Activated T-cell treated with anti-CD3 and anti-CD28 coated beads, Interleukin-2, amount 50 U/mL, for 72 hours (primary cell): ENCODE measurements at places on chromosomes 1 and 21.

GRCh38 chr1:204265665-204266064, 51.9 kb upstream of the GOLT1A start:
- DNase-seq, result no peak

DNA sequence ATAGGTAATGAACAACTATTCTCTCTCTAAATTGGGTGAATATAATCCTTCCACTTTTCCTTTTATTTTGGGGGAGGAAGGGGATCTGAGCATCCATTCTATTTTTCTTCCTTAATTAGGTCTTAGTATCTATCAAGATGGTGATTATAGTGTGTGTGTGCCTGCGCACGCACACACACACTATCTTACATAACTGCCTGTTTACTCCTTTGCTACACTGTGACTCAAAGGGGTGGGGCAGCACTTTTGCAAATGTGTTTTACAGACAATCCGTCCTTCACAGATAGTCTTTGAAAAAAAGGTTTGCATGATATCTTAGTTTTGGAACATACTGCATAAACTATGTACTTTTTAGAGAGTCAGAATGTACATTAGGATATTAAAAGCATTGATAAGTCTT, 191.5 kb downstream of the SDCCAG8 start:
- no peak for DNase-seq

DNA sequence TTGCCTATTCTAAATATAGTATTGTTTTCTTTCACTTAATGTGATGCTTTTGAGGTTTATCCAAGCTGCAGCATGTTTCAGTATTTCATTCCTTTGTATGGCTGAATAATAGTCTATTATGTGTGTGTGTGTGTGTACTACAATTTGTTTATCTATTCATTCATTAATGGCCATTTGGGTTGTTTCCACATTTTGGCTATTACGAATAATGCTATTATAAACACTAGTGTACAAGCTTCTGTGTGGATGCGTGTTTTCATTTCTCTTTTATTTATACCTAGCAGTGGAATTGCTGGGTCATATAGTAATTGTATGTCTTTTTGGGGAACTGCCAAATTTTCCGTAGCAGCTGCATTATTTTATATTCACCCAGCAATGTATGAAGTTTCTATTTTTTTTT, 15.0 kb upstream of the THEM5 start:
- DNase-seq, result no peak

DNA sequence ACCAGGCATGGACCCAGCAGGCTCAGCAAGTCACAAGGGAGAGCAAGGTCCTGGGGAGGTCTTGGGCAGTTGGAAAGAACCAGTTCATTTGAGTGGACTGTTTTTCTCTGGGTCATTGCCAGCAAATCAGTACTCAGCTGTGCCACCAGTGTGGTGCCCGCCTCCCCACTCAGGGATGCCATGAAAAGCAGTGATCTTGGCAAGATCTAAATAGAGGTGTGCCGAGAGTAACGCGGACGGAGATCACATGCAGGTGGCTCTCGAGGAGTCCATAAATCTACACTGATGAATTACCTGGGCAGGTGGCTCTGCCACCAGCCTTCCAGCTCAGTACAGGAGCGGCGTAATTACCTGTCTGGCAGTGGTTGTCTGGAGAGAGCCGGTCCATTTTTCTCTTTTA, 642.2 kb downstream of the PTPRU start:
- no peak for DNase-seq

- DNase-seq, result peak; percentile 43
Measured at GRCh38 chr1:244074559-244075171, 23.6 kb downstream of the ZBTB18 start.

DNA sequence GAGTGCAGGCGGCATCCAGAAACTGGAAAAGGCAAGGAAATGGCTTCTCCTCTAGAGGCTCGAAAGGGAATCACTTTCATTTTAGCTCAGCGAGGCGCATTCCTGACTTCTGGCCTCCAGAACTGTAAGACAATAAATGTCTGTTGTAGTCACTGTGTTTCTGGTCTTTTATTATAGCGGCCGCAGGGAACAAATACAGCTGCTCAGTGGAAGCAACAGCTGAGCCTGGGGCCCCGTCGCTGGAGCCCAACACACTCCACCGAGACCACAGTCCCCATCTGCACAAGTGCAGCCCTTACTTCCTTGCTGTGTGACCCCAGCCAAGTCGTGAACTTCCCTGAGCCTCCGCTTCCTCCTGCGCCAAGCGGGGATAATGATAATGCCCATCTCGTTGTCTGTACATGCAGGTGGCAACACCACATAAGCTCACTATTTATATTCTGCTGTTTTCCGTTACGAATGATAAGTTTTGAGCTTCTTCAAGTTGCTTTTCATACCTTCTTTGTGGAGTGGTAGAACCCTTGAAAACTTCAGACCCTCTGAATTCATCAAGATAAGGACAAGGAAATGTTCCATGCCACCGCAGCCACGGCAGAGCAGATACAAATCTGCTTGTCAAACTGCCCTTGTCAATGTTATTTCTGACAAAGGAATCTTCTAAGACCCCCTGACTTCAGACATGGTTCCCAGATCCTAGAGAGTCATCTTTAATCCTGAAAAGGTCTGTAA, 3.2 kb upstream of the LAPTM5 start:
- DNase-seq, result no peak

- DNase-seq, result no peak
Measured at GRCh38 chr1:3469849-3470649, 15.6 kb downstream of the ARHGEF16 start.

- DNase-seq, result no peak
Measured at GRCh38 chr1:161733526-161733925, 12.2 kb downstream of the FCRLB start.

DNA sequence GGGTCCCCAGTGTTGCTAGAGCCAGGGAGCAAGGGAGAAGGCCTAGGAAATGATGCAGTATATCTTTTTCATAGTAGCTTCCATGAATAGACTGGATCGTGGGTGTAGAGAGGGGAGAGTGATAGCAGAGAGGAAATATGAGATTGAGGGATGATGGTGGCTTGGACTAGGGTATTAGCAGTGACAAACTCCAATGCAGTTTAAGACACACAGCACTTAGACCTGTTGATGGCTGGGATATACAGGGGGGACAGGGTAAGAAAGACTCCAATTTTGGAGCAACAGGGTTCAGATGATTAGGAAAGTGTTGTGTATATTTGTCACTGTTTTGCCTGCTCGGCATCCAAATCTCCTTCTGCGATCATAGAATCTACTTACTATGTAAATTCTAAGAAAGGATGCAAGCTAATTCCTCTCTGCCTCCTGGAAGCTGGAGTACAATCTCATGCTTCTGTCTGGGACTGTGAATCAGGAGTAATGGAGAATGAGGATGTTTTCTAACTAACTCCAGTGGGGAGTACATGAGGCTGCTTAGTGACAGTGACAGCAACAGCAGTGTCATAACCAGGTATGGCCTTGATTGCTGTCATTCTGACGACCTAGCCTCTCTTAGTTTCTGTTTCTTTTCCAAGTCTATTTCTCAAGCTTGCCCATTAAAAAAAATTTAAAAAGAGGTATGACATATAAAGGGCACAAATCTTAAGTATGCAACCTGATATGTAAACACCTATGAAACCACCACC, 47.5 kb downstream of the SYDE2 start:
- DNase-seq, result no peak

- peak; percentile 51 for DNase-seq
Measured at GRCh38 chr1:27527890-27528817, 38.2 kb upstream of the WASF2 start.

DNA sequence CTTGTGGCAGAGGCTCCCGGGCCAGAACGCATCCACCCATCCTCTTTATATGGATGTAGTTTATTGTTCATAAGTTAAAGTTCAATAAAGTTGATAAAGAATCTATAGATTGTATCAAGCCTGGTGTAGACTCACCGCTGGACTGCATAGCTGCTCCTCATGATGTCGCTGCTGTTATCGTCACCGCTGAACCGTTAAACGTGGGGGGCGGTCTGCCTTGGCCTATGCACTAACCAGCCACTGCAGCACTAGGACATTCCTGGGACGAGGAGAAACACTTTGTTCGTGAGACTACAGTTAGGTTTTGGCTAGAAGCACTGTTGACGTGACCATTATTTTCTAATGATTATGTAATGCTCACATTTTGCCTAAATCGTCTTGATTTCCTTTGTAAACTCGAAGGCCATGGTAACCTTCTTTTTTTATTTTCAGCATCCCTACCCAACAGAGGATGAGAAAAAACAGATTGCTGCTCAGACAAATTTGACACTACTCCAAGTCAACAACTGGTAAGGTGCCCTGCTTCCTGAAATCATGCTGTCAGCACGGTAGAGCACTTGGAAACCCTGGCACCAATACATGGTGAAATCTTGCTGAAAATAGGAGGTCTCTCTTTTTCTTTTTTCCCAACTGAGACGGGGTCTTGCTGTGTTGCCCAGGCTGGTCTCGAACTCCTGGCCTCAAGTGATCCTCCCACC, 50.2 kb downstream of the PKNOX1 start:
- DNase-seq, result no peak

GRCh38 chr1:234768171-234768568, 158.2 kb upstream of the IRF2BP2 start:
- peak; percentile 46 for DNase-seq

DNA sequence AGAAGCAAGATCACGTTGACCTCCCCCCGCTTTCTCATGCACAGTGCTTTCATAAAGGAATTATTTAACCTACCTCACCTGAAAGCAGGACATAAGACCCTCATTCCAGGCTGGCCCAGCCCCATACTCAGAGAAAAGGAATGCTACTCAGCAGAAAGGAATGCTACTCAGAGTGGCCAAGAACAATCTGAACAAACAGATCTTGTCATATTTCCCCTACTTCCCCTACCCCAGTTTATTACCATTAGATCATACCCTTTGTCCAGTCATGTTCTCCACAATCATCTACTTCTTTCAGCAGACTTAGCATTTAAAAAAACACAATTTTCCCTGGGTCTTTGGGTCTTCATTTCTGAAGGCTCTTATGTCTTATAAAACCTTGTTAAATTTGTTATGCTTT, 89.8 kb downstream of the SLC16A1 start:
- DNase-seq, result no peak

DNA sequence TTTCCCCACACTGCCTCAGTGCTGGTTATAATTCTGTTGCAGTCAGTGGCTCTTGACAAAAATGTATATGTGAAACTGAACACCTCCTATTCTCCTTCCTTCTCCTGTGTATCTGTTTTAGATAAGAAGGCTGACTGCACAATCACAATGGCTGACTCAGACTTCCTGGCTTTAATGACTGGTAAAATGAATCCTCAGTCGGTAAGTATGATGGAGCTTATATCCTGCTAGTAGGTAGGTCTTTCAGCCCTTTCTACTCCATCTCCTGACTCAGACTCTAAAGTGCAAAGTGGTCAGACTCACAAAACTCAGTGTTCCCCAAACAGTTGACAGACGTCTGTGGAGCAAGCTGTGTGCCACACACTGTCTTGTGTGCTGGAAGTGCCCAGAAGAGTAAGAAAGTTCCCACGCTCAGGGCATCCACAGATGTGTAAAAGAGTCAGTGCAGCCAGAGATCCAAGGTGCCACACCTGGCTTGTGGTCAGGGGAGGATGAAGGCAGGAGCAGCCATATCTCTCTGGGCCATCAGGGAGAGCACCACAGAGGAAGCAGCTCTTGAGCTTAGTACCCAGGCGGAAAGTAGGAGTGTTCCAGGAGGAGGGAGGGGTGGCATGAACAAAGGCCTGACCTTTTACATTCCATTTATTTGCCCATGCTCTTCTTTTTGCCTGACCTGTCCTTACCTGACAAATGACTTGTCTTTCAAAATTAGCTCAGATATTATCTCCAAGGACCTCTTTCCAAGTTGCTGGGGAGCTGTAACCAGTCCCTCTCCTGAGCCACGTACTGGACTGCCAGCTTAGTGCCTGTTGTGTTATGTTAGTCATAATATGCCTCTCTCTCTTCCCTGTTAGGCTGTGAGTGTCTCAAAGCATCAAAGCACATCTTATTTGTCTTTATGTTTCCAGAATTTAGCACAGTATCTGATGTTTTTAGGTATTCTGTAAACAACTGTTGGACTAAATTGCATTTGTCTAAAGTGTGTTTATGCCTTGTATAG, 14.0 kb upstream of the PODN start:
- no peak for DNase-seq

- no peak for DNase-seq
Measured at GRCh38 chr1:180975551-180975950, 47.1 kb downstream of the STX6 start.

DNA sequence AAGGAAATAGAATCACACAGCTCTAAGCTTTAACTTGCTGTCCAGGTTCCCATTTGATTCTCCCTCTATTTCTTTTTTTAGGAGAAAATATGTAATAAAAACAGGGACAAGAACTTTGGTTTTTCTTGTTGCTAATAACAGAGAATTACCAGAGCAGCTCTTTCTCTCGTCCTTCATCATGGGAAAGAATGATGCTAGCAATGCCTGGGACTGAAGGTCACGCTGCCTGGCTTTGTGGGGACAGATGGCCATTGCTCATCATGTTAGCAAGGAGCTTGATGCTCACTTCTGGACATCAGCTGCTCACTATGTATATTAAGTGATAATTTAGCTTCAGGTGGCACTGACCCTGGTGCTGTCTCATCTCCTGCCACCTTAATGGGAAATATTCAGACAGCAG, 77.3 kb upstream of the AKT3 start:
- DNase-seq, result no peak

DNA sequence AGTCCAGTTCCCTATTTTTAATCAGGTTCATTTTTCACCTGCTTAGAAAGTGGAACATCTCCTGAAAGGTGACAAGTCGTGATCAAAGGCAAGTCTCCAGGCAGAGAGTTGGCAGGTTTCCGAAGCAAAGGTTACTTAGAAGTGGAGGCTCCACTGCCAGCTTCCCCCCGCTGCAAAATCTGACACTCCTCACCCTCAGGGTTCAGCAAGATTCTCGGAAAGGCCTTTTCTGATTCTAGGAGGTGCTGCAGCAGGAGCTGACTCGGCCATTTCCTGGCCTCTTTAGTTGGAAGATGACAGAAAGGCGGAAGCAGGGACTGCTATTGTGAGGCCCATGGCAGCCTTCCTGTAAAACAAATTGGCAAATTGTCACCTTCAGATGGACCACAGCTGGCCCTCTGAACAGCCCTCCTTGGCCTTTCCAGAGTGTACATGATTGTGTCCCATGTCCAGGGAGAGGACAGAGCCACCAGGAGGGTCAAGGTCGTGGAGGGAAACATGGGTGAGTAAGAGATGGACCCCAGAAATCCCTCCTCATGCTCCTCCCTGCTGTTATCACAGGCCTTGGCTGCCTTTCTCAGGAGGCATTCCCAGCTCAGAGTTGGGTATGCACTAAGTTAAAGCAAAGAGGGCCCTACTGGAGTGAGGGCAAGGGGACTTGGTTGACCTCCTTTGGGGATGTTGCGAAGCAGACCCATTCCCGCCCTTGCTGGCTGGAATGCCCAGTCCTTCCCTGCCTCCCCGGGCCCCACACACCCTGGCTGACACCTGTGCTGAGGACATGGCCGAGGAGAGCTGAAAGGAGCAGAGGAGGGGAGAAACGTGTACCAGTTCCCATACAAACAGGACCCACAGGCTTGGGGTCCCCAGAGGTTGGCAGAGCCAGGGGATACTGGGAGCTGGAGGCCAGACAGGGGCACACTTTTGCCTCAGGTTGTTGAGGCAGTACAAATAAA, 115.5 kb upstream of the IRF2BP2 start:
- DNase-seq, result peak; percentile 65
